ENCODE measurements at places on chromosomes 3 and 15.

DNA sequence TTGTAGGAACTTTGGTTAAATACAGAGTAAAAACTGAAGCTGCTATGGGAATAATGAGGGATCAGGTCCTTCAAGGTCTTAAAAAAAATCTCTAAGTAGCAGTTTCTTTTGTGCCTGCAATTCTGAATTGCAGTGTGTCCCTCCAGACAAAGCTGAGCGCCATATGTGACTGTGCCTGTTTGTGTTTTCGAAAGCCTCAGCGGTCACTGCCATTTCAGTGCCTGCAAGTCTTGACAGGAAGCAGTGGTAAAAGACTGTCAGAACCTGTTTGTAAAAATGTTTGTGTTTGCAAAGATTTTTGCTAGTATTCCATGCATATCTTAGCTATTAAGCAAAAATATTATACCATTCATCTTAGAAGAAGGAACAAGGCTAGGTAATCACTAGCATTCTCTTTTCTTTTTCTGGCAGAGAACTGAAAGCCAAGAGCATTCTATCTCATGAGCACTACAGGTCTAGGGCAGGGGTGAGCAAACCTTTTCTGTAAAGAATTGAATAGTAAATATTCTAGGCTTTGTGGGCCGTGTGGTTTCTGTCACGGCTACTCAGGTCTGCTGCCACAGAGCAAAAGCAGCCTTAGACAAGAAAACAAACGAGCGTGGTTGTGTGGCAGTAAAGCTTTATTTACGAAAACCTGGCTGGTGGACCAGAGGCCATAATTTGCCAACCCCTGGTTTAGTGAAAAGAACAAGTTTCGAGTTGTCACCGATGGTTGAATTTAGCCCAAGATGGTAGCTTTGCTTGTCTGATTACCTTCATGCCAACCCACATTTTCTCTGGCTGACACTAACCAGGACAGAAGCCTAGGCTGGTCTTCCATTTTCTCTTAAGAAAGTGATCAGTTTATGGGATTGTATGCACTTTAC, 134.4 kb downstream of the CACNA1D start:
- no peak for DNase-seq

DNA sequence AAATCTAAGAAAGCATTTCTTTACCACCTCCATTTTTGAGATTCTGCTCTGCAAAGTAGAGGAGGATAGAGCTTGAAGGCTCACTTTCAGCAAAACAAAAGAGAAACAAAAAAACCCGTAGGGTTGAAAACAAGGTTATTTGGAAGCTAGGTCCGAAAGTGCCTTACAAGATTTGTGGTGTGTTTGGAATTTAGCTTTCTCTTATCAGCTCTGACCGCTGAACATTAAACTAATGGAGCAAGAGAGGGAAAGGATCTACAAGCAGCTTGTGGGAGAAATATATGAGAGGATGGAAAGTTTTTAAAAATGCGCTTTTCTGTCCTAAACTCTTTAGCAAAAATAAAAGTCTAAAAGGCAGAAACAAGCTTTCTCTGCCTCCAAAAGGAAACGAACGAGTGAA, 545.5 kb downstream of the NTRK3 start:
- no peak for DNase-seq

- DNase-seq: no peak
These were observed 86.9 kb upstream of the MEX3B start for GRCh38 chr15:82132742-82133141.

DNA sequence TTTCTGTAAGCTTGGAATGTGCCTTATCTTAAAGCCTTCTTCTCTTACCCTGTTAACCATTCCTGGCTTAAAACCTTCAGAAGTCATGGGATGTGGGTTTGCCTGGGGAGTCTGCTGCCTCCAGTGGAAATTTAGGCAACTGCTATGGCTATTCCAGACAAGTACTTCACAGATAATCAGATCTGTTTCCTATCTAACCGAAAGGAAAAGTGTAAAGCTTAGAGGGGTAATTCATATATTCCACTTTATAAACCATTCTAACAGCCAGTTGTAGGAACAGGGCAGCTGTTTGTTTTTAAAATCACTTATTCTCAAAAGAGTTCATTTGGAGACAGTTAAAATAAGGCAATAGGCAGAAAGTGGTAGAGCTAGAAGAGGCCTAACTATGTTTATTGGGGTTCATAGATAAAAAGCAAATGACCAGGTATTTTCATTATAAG, 219.9 kb downstream of the TCF12 start:
- no peak for DNase-seq

- DNase-seq: no peak
These were observed 32.0 kb downstream of the LSAMP start for GRCh38 chr3:116413319-116413718.

GRCh38 chr3:122294359-122294758, 30.7 kb upstream of the CSTA start:
- DNase-seq: no peak

- no peak for DNase-seq
These were observed 337.5 kb downstream of the MFSD1 start for GRCh38 chr3:159139326-159139725.

- no peak for DNase-seq
These were observed 22.6 kb upstream of the FILIP1L start for GRCh38 chr3:100136921-100137320.

GRCh38 chr15:29123171-29123570, 146.5 kb downstream of the NSMCE3 start:
- no peak for DNase-seq

DNA sequence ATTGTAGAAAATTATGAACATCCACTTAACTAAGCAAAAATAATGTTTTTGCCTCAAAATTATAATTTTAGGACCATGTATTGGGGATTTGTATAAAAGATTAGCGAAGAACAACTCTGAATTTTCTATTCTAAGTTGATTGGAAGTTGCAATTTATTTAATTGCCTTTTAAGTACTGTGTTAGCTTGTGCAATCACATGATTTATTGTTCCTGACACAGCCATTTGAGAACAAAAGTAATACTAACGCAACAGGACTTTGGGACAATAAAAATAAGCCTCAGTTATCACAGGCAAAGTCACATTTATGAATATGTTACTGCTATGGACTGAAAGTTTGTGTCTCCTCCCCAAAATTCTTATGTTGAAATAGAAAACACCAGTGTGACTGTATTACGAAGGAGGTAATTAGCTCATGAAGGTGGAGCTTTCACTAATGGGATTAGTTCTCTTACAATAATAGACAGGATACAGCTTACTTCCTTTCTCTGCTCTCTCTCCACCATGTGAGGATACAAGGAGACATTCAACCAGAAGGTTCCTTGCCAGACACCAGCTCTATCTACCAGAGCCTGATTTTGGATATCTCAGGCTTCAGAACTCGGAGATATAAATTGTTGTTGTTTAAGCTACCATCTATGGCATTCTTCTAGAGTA, 745.9 kb downstream of the ZBBX start:
- no peak for DNase-seq

- DNase-seq: no peak
These were observed 12.5 kb downstream of the ABCF3 start for GRCh38 chr3:184198509-184198908.

GRCh38 chr3:20375302-20375701, 189.3 kb upstream of the SGO1 start:
- no peak for DNase-seq

GRCh38 chr15:94131875-94132274, 99.5 kb upstream of the MCTP2 start:
- no peak for DNase-seq

GRCh38 chr3:140910860-140911259, 30.8 kb upstream of the SLC25A36 start:
- no peak for DNase-seq

- no peak for DNase-seq
These were observed 643.2 kb downstream of the OTOL1 start for GRCh38 chr3:162139841-162140240.

All from activated T-helper 1 cell treated with Interleukin-2 at 50 U/mL for 16 hours (primary cell).